ENCODE measurements at places on chromosomes 6 and 20.

- no peak for DNase-seq
These were observed 26.1 kb downstream of the TSHZ2 start for GRCh38 chr20:52998268-52998667.

DNA sequence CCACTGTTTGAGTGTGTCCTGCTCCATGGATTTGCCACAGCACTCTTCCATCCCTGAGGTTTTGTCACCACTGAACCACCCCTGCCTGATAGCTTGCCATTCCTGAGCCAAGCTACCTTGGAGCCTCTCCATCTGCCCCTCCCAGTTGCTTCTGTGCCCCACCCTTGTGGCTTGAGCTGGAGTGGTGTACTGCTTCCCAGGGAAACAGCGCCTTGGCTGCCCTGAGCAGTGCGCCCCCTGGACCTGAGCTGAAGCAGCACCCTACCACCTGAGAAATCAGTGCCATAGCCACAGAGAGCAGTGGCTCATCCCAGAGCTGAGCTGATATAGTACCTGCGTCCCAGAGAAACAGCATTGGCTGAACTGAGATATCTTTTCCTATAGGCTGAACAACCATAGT lies 40.3 kb downstream of the IL22RA2 start:
- DNase-seq: no peak

GRCh38 chr6:89948876-89949275 lies 54.6 kb downstream of the GJA10 start:
- DNase-seq: no peak

DNA sequence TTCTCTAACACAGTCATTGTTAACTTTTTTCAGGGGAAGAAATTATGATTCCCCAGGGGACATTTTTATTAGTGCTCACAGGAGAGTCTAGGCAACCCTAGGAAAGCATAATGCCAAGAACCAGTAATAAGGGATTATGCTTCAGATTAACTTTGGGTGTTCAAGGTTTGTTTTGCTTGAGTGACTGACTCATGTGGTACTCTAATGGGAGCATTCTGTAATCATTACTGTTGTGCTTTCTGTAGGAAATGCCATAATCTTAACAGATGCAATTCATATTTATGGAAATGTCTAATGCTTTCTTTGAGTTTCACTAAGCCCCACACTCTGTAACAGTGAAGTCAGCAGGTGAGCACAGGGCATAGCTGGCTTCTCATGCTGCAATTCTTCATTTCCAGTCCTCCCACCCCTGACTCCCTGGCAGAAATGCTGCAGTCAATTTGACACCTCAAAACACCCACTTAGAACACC lies 263.4 kb upstream of the MAN1A1 start:
- DNase-seq: no peak

- DNase-seq: no peak
These were observed 52.8 kb downstream of the SNRNP48 start for GRCh38 chr6:7642791-7643190.

GRCh38 chr6:130794738-130795137 lies 32.5 kb upstream of the SMLR1 start:
- no peak for DNase-seq

DNA sequence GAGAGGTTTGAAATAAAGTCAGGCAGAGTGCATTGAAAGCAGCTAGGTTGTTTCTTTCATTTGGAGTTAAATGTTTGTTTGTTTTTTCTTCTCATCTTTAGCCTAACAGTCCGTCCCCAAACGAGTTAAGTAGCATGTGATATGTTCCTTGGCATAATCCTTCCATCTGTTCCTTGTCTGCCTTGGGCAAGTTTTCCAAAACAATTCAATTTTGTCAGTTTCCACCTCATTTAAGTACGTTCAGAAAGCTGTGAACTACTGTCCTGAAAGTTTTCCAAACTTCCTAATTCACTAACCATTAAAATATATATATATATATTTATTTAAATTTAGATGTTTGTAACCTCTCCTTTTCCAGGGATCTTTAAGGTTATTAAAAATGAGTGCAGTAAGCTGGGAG lies 61.8 kb upstream of the HDAC2 start:
- no peak for DNase-seq

- no peak for DNase-seq
These were observed 33.5 kb upstream of the CEP162 start for GRCh38 chr6:84260926-84261325.

DNA sequence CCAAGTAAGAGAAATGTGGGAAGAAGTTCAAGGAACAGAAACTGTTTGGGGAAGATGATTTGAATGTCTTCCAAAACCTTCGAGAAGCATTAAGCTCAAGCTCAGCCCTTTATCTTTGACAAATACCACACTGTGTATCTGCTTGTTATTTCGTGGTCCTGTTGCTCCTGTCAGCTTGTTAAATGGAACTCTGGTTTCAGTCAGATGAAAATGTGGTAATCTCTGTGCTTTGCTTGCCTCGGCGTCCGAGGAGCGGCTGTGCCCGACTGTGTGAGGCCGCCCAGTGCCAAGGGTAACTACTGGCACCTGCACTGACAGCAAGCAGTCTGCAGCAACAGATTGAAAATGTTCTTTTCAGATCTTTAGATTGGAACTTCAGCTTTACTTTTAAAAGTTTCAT lies 577.9 kb upstream of the FLRT3 start:
- DNase-seq: no peak

GRCh38 chr20:9360431-9360830 lies 154.0 kb upstream of the LAMP5 start:
- no peak for DNase-seq

GRCh38 chr6:25232479-25232878 lies 46.7 kb upstream of the CARMIL1 start:
- no peak for DNase-seq

DNA sequence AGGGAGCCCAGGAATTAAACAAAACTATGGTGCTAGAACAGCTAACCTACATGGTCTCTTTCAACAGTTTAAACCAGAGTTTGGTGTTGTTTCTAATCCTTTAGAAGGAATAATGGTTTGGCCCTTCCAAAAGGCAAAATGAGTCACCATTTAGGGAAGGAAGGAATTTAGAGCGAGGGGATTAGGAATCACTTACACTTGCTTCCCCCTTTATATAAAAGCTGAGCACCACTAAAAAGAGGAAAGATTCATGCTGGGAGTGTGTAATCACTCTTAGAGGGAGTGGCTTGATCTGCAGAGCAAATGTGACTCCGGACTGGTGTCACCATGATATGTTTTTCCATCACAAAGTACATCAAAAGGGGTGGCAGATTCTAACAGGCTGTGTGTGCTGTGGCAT lies 63.6 kb downstream of the F13A1 start:
- no peak for DNase-seq

DNA sequence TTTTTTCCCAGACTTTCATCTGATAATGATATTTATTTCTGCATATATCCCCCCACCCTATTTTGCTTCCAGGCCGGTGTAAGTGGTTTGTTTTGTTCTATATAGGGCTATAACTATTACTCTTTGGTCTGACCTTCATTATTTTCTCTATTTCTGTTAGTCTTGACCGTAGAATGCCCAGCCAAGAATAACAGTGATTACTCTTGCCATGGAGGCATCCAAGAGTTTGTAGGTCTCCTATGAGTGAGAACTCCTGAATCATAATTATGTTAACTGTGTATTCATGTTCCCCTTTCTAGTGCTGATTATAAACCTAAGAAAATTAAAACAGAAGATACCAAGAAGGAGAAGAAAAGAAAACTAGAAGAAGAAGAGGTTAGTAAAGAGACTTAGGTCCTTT lies 52.2 kb downstream of the TOP1 start:
- peak; percentile 53 for DNase-seq

DNA sequence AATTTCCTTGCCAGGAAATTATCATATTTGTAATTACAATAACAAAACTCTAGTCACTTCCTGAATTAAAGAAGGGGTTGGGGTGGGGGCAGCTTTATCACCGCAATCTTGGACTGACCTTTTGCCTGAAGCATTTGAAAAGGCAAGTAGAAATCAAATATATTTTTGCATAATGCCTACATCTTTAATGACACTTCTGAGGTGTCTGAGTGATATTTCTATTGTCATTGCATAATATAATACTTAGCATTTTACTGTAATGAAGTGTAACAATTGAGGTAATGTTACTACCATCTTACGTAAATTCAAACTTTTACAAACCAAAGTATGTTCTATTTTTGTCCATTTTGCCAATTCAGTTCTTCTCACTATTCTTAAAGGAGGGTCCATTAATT lies 65.2 kb downstream of the SYNE1 start:
- DNase-seq: no peak

GRCh38 chr6:130434174-130434873 lies 68.5 kb downstream of the TMEM200A start:
- peak; percentile 82 for DNase-seq

DNA sequence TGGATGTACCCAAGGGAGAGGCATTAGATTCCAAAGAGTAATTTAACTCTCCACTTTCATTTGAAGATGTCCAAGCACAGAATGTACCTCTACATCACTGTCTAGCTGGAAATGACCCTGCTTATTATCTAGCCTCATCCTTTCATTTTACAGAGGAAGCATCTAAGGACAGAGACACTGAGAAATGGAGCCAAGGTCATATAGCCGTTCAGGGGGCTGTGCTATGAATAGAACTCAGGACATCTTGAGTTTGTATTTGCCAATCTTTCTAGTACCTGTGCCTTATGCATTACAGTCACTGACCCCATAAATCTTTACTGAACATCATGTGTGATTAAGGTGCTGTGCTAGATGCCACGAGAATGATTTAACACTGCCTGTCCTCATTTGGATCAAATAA lies 138.2 kb upstream of the SPTLC3 start:
- no peak for DNase-seq

Data from astrocyte (in vitro differentiated cells and primary cell).